A549 treated with GW870086 at 1 μM for 4 hours (cell line): ENCODE measurements at places on chromosomes 12 and 14. TPM values are rescaled to one million over a fixed set of nuclear protein-coding genes. Genes with fewer than 3 reads are reported as not detected.

ANKRD13A gene
- total RNA-seq, result 13.6 to 19.2 TPM (median 17.9 TPM) in 5 replicates

SIX1 gene
- 6.2 to 8.7 TPM (median 8.0 TPM) in 5 replicates for total RNA-seq

RNASE1 gene
- total RNA-seq, result 0.17 to 0.50 TPM (median 0.27 TPM) in 4 of 5 replicates, not detected in the other

DPY19L2 gene
- 1.2 to 1.8 TPM (median 1.6 TPM) in 5 replicates for total RNA-seq

GPD1 gene
- 0.11 to 0.35 TPM (median 0.19 TPM) in 5 replicates for total RNA-seq

TAS2R42 gene
- not detected in 5 replicates for total RNA-seq

TMEM19 gene
- total RNA-seq, result 26.3 to 32.5 TPM (median 30.9 TPM) in 5 replicates

CPM gene
- total RNA-seq, result 4.1 to 6.3 TPM (median 5.5 TPM) in 5 replicates

CISTR gene
- not detected in 5 replicates for total RNA-seq
